ENCODE measurements at places on chromosomes 2 and 18.

- peak; percentile 23 for DNase-seq
Observed at GRCh38 chr18:73980289-73980979, 167.2 kb downstream of the FBXO15 start.

- no peak for DNase-seq
Observed at GRCh38 chr2:118094503-118094902, 6.2 kb downstream of the INSIG2 start.

- no peak for DNase-seq
Observed at GRCh38 chr18:3611313-3612090, 161.5 kb downstream of the TGIF1 start.

- no peak for DNase-seq
Observed at GRCh38 chr2:20511130-20511529, 64.3 kb downstream of the RHOB start.

DNA sequence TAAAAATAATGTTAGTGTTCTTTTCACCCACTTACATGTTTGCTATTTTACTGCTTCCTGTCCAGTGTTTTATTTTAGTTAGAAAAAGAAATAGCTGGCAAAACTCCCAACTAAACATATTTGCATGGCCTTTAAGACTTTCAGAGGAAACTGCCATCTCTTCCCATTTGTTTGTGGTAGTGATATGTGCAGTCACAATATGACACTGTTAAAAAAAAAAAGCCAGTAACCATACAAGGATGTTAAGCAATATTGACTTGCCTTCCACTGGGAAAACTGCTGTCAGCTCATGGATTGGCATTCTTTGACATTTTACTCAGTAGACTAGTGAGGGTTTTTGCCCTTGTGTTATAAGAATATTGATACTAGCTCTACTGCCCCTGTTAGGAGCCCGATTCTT is 29.1 kb downstream of the XIRP2 start:
- no peak for DNase-seq

Measured in HEK293T (cell line).